ENCODE measurements at places on chromosomes 2 and 18.

DNA sequence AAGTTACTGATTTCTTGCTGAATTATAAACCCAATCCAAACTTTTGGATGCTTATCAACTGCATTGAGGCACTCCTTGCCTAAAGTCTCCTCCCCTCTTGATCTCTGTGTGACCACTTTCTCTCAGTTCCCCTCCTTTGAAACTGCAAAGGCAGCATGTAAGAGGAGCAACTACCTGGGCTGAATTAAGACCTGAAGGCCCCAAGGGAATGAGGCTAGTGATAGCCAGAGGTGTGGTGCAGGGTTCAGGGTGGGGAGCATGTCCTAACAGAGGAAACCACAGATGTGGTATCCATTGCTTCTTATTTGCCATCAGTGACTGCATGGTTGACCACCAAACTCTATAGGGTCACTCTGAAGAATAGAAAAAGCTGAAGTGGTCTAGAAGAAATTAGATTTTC is 557.9 kb downstream of the TNS1 start:
- no peaks in the 10 kb centered on the region for H3K4me1 ChIP-seq
- DNase-seq: no peak
- no peaks in the 10 kb centered on the region for H3K27me3 ChIP-seq
- no peak overlapping the region for H3K27ac ChIP-seq
- no peaks in the 10 kb centered on the region for H3K36me3 ChIP-seq
- H3K4me3 ChIP-seq: no peak overlapping the region

DNA sequence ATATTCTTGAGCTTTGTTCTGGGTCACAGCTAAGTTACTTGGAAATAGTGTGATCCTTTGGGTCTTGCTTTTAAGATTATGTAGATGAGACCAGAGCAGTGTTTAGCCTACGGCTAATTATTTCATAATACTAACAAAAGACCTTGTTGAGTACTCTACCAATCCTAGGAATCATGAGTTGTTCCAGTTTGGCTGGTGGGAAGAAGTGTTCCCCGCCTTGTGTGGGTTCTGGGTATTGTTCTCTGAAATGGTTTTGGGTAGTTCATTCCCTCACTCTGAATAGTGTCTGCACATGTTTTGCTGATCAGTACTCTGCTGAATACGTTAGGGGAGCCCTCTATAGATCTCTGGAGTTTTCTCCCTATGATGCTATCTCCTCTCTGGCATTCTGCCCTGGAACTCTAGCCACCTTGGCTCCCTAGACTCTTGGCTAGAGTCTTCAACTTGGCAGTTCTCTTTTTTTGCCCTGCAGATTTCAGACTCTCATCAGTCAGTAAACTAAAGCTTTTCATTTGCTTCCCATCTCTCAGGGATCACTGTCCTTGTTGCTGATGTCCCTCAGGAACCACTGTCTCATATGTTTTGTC is 48.4 kb downstream of the NEMP2 start:
- H3K36me3 ChIP-seq: peaks cover 18% of the 10 kb centered on the region
- no peaks in the 10 kb centered on the region for H3K27me3 ChIP-seq
- no peak overlapping the region for H3K27ac ChIP-seq
- DNase-seq: no peak

GRCh38 chr2:105827351-105828096 is 82.8 kb downstream of the NCK2 start:
- H3K27me3 ChIP-seq: no peaks in the 10 kb centered on the region
- H3K36me3 ChIP-seq: peaks cover 4% of the 10 kb centered on the region
- no peak for DNase-seq
- peaks cover 23% of the 10 kb centered on the region for H3K4me1 ChIP-seq

GRCh38 chr2:27776097-27776496 is 4.6 kb downstream of the MRPL33 start:
- H3K36me3 ChIP-seq: peaks cover 13% of the 10 kb centered on the region
- peaks cover 8% of the 10 kb centered on the region for H3K4me1 ChIP-seq
- no peak overlapping the region for H3K4me3 ChIP-seq
- H3K27ac ChIP-seq: no peak overlapping the region
- DNase-seq: no peak

DNA sequence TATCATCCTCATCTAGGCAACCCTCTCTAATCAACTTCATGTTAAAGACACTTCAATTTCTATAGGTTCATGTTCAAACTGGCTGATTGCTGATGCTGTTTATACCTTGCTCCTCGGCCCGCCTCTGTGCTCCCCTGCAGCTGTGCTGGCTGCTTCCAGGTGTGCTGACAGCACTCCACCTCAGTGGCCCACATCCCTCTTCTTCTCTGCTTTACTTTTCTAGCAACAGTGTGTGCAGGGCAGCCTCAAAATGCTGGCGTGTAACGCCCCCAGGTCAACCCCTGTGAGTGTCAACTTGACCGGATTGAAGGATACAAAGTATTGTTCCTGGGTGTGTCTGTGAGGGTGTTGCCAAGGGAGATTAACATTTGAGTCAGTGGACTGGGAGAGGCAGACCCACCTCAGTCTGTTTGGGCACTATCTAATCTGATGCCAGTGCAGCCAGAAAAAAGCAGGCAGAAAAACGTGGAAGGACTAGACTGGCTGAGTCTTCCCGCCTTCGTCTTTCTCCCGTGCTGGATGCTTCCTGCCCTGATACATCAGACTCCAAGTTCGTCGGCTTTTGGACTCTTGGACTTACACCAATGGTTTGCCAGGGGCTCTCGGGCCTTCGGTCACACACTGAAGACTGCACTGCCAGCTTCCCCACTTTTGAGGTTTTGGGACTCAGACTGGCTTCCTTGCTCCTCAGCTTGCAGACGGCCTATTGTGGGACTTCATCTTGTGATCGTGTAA is 94.7 kb downstream of the COL6A3 start:
- no peaks in the 10 kb centered on the region for H3K27me3 ChIP-seq
- DNase-seq: no peak
- no peak overlapping the region for H3K4me3 ChIP-seq
- H3K27ac ChIP-seq: no peak overlapping the region
- no peaks in the 10 kb centered on the region for H3K36me3 ChIP-seq
- no peaks in the 10 kb centered on the region for H3K4me1 ChIP-seq

DNA sequence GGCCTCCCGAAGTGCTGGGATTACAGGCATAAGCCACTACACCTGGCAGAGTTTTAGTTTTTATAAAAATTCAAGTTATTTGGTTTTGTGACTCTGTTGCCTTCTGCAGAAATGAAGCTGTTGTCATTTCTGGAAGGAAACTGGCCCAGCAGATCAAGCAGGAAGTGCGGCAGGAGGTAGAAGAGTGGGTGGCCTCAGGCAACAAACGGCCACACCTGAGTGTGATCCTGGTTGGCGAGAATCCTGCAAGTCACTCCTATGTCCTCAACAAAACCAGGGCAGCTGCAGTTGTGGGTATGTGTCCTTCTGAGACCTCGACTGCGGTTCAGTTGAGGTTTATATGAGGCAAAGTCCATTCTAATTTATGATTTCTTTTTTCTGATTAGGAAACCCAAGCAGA is 7.2 kb downstream of the MTHFD2 start:
- H3K36me3 ChIP-seq: peaks cover 15% of the 10 kb centered on the region
- DNase-seq: no peak
- H3K4me1 ChIP-seq: peaks cover 18% of the 10 kb centered on the region
- no peaks in the 10 kb centered on the region for H3K27me3 ChIP-seq

DNA sequence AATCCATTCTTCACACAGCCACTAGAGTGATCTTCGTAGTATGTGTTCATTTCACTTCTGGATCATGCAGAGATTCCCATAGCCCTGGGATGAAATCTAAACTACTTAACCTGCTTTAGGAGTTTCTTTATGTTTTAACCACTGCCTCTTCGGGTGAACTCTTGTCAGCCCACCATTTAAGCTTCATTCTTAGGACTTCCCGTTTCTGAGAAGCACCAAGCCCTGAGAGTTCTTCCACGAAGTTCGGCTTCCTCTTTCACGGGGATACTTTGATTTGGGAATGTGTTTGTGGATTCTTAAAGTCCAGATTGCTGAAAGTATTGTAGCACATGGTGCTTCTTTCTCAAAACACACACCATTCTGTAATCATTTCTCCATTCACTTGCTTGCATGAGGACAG is 205.0 kb downstream of the UBE2E3 start:
- H3K4me3 ChIP-seq: no peak overlapping the region
- DNase-seq: no peak
- H3K36me3 ChIP-seq: no peaks in the 10 kb centered on the region
- no peaks in the 10 kb centered on the region for H3K27me3 ChIP-seq

- H3K27ac ChIP-seq: no peak overlapping the region
- H3K4me1 ChIP-seq: peaks cover 3% of the 10 kb centered on the region
- no peak overlapping the region for H3K4me3 ChIP-seq
- no peak for DNase-seq
Measured at GRCh38 chr2:64054161-64054915, 35.1 kb upstream of the VPS54 start.
